Fibroblast of pulmonary artery (primary cell): ENCODE measurements at places on chromosomes 6 and 20.

DNA sequence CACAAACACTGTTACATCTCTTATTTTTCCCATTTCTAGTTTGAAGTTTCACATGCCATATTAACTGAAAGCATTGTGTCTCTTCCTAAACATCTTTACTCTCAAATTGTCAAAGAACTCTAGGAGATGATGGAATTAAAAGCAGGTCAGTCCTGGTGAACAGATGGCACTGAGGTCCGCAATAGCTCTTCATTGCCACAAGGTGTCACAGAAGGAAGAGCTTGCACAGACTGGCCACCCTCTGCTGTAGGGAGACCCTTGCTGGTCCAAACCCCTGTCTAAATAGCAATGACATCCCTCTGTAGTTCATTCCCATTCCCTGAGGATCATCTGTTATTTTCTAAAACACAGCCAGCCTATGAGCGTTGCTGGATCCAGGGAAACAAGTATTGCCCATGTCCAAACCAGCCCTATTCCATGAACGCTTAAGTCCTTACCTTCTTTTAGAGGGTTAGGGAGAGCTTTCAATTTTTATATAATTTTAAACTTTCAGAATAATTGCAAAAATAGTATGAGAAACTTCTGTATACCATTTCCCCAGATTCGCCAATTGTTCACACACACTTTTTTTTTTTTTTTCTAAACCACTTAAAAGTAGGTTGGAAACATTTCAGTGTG is 10.1 kb upstream of the HDAC2 start:
- DNase-seq: peak; percentile 47

- no peak for DNase-seq
These were observed 20.3 kb upstream of the ABT1 start for GRCh38 chr6:26576407-26576843.

GRCh38 chr6:4788953-4789584 is 12.9 kb downstream of the CDYL start:
- DNase-seq: no peak

DNA sequence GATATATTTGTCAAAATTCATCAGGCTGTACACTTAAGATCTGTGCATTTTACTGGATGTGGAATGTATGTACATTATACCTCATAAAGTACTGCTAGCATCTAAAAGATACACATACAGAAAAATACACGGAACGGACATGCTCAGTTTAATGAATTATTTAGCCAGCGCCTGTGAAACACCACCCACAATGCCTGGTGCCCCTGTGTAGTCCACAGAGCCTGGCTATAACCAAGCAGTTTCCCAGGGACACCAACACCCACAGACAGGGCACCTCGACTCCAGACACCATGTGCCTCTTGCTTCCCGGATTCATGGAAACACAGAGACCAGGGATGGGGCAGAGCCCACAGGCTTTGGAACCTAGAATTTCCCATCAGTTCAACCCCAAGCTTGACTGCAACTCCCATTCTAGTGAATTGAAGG is 17.4 kb upstream of the ARMC12 start:
- DNase-seq: no peak

GRCh38 chr20:60056407-60057122 is 98.3 kb downstream of the CDH26 start:
- no peak for DNase-seq

DNA sequence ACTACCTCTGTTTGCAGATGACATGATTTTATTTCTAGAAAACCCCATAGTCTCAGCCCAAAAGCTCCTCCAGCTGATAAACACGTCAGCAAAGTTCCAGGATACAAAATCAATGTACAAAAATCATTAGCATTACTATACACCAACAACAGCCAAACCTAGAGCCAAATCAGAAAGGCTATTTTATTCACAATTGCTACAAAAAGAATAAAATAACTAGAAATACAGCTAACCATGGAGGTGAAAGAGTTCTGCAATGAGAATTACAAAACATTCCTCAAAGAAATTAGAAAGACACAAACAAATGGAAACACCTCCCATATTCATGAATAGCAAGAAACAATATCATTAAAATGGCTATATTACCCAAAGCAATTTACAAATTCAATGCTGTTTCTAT is 65.6 kb upstream of the HTR1E start:
- no peak for DNase-seq

- DNase-seq: peak; percentile 62
These were observed 674 bp downstream of the NRSN1 start for GRCh38 chr6:24126586-24127192.

GRCh38 chr6:82984720-82985119 is 80.9 kb downstream of the UBE3D start:
- DNase-seq: no peak

- peak; percentile 74 for DNase-seq
These were observed 434.5 kb upstream of the JAG1 start for GRCh38 chr20:11108102-11108810.

DNA sequence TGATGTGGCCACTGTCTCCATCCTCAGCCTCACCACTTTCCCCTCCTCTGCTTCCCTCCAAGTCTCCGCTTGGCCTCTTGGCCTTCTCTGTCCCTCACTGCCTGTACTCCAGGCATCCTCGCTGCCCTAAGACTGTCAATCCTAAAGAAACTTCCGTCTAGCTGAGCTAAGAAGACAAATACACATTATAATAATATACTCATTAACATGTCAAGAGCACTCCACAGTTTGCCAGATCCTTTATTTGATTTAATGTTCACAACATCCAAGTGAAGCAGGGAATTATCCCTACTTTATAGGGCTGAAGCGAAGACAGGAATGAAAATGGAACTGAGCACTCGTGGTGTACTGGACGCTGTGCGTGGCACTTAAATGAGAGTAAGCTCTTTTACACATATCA is 72.4 kb upstream of the SLC22A23 start:
- DNase-seq: no peak

DNA sequence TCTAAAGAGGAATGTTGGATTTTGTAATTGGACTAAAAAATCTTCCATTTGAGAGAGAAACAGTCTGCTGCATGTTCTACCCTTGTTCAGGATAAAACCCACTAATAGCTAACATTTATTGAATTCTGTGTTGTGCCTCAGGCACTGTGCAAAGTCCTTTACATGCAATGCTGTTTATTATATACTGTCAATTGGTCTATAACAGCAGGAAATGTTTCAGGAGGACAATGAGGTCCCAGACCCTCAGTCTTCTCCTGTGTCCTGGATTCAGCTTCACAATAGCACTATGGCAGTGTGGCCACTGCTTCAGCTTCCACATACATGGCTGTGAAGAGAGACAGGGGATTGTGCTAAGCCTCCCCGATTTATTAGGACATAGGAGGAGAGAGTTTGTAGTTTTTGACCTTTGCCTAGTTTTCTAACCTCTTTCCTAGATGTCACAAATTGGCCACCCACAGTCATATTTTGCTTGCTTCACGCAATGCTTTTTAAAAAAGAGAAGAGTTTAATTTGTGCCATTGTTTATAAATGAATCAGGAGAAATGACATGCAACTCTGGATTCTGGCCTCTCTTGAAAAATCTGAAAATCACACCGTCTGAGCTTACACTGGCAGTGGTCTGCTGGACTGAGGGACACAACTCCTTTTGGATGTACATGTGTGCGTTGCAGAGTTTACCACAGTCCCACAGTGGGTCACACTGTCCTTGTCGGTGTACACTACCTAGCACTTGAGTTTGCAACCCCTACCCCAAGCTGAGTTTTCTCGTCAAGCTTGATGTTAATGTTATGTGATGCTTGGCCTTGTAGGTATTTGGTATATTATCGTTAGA is 11.3 kb downstream of the PTPN1 start:
- no peak for DNase-seq

- peak; percentile 87 for DNase-seq
These were observed 374.1 kb upstream of the CITED2 start for GRCh38 chr6:139748353-139749146.

GRCh38 chr20:11807054-11808048 is 110.3 kb upstream of the BTBD3 start:
- DNase-seq: peak; percentile 85

DNA sequence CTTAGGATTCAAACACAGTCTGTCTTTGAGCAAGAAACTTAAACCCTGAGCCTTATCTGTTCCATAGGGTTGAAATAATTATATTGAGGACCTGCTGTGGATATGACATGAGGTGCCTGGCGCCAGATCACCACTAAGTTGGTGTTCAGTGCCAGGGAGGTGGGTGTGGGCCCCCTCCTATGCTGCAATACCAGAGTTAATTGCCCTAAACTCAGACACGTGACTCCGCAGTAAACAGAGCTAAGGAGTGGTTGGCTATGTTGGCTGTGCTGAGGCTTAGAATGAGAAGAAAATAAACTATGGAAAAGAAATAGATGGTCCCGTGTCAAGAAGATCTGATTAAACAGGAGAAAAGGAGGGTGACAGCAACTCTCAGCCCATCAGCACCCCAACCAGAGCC is 419.4 kb upstream of the JARID2 start:
- DNase-seq: no peak

DNA sequence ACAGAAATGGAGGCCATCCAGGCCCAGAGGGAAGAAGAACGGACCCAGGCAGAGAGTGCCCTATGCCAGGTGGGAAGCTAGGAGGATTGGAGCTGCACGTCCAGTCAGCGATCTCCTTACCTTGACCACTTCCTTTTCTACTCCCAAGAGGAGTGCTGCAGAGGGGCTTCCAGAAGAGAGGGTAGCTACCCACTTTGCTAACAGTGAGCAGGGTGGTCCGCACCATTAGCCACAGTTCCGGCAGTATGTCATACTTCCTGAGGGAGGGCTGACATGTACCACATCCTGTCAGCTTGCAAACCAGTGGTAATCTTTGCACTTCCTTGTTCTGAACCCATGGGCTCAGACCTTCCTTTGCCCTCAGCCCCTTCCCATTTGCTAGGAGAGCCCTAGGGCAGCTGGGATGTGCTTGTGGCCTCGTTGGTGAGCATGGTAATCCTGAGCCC is 35.4 kb downstream of the CEP250 start:
- no peak for DNase-seq

- DNase-seq: no peak
These were observed 54.0 kb upstream of the FAM184A start for GRCh38 chr6:119132261-119132981.

DNA sequence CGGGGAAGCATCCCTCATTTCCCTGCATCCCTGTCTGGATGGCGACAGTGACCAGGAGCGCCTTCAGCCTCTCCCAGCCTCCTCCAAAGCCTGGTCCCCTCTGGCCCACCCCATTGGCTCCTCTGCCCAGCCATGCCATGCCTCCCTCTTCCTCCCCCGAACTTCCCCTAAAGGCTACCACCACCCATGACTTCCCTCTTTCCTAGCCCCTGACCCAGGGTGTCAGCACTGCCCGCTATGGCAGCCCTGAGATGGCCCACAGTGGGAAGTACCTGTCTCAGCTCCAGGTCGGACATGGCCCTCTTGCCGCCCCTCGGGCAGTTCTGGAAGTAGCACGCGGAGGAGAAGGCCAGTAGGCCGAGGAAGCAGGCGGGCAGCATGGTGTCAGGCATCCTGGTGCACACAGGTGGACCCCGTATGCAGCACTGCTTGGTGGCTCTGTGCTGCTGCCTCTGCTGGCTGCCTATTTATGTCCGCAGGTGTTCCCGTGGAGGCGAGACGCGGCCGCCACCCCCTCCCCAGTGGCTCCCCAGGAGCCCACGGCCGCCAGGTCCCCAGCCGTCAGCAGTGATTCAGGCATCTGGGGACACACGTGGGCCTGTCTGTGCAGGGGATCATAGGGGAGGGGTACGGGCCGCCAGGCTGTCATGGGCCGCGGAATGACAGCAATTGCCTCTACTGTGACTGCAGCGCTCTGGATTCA is at the start of gene AVP:
Gene AVP, minus strand, starts transcription at position 442 of the 703 bp plus-strand sequence. Its CDS starts 50 bp downstream, at position 392.
- no peak for DNase-seq

- peak; percentile 70 for DNase-seq
These were observed 44.9 kb upstream of the SUPT3H start for GRCh38 chr6:45422503-45423110.

DNA sequence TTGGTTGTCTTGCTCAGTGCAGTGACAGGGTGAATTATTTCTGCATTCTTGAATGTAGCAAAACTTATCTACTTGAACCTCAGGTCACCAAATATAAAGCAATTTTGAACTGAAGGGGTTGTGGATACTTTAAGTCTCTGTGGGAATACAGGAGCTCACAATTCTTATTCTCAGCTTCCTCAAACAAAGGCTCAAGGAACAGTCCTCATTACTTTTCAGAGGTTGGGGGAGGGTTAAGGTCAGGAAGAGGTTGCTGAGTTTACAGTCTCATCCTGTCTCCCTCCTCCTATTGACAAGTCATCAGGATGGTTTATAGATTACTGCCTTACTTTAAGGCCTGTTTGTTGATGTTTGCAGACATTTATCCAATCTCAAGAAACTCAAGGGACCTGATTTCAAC is 143.6 kb upstream of the SPACA1 start:
- DNase-seq: no peak

DNA sequence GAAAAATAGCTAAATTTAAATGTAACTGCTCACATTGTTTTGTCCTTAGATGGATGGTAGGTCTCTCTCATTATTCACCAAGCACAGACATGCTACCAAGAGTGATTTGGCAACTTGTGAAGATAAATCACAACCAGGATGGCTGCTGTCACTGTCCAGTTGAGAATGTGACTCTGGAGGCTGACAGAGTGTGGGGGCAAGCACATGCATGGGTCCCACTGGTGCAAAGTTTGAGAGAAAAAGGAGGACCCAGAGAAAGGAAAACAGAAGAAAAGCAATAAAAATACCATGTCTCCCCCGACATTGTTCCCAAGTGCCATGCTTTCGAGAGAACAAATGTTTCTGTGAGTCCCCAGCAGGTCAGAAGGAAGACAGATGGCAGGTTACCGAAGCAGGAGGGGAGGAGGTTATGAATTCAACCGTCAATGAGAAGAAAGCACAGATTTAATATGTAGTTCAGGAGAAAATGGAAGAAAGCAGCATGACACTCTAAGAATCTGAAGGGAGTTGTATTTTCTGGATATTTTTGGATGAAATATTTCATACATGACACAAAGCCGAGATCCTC is 73.0 kb upstream of the TSHZ2 start:
- DNase-seq: no peak

GRCh38 chr20:44590980-44591778 is 8.8 kb downstream of the PKIG start:
- no peak for DNase-seq

DNA sequence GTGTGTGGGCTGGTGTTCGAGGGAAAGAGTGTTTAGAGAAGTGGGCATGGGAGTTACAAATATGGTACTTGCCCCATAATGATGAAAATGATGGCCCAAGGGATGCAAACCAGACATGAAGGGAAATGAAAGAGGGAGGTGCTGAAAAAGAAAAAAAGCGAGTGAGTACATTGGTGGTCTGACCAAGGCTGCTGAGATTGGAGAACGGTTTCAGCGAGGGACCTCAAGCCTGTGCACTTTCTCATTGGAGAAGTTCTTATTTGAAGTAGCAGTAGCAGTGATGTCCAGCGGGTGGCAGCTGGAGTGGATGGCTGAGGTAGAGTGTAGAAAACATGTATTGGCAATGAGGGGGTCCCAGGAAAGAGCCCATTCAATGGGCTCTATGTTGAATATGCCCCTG is 54.8 kb downstream of the TNFAIP3 start:
- no peak for DNase-seq

GRCh38 chr6:141866731-141867497 is 265.8 kb upstream of the GJE1 start:
- no peak for DNase-seq
